ENCODE measurements at places on chromosomes 2 and 18.

GRCh38 chr2:6309415-6310255, 556.1 kb downstream of the CMPK2 start:
- DNase-seq, result no peak

DNA sequence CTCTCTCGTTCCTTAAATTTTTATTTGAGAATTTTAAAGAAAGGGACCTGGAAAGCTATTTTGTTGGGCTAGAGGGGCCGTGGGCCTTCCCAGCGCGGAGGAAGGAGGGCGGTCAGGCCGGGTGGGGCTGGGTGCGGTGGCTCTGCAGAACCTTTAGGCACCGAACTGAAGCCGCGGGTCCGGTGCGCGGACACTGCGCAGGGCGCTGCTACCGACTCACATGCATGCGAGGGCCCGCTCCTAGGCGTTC, 1.6 kb upstream of the TWIST2 start:
- DNase-seq, result no peak

DNA sequence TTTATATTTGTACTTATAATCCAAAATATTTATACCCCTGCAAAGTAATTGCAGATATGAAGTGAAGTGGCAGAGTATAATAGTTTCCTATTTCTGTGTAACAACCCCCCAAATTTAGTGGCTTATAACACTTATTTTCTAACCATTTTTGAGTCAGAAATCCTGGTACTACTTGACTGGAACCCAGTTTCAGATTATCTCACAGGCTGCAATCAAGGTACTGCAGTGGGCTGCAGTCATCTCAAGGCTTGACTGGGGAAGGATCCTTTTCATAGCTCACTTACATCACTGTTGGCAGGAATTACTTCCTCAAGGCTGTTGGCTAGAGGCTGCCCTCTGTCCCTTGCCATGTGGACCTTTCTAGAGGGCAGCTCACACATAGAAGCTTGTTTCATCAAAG, 558.2 kb upstream of the PKDCC start:
- DNase-seq, result no peak

DNA sequence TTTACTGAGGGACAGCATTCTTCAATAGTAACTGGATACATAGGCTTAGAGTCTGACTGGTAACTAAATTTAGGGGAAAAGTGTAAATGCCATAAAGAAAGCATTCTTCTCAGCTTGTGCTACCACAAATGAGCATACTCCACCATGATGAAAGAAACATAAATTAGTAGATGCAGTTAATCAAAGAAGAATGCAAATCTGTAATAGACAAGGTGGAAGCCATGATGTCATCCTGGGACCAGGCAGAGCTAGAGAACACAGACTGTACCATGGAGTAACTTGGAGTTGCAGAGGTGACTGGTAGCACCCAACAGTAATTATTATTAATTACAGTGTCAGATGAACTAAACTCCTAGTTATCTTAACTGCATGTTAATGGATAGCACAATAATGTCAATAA, 51.7 kb downstream of the RBKS start:
- no peak for DNase-seq

DNA sequence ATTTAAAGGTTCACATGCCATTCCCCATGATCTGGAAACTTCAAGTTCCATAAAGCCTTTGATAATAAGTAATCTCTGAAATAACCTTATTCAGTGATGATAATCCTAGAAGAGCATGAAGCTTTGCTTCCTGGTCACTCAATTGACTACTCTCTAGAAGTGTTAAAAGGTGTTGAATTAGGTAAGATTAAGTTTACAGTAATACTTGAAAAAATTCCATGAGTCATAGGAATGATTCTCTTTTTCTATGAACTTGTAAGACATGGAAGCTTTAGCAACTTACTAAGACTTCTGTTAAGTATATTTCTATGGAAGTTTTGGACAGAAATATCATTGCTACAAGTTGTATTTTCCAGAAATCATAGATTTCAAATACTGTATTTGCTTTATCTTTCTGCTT, 100.6 kb downstream of the MYO1B start:
- no peak for DNase-seq

GRCh38 chr18:77967071-77967470, 717.4 kb downstream of the GALR1 start:
- DNase-seq, result no peak

DNA sequence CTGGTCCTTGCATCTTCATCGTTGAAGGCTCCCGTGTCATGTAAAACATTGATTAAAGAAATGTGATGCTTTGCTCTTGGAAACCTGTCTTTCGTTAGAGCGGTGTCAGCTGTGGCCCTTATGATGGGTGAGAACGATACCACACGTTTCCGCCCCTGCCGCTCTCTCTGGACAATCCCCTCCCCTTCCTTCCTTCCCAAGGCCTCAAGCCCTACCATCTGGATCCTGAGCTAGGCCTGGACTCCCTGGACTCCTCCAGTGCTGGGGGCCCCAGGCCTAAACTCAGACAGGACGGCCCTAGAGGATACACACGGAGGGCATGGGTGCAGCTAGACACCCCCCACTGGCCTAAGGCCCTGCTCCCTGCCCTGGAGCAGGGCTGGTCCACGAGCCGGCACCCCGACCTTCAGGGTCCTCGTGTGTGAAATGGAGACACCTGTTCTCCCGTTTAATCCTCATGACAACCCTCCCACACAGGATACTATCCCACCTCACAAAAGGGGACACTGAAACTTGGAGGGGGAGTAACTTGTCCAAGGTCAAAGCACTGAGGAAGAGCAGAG, 13.2 kb downstream of the BIN1 start:
- no peak for DNase-seq

GRCh38 chr18:809985-810642, 1.9 kb downstream of the YES1 start:
- no peak for DNase-seq

GRCh38 chr2:70707706-70708105, 60.3 kb downstream of the ADD2 start:
- no peak for DNase-seq

DNA sequence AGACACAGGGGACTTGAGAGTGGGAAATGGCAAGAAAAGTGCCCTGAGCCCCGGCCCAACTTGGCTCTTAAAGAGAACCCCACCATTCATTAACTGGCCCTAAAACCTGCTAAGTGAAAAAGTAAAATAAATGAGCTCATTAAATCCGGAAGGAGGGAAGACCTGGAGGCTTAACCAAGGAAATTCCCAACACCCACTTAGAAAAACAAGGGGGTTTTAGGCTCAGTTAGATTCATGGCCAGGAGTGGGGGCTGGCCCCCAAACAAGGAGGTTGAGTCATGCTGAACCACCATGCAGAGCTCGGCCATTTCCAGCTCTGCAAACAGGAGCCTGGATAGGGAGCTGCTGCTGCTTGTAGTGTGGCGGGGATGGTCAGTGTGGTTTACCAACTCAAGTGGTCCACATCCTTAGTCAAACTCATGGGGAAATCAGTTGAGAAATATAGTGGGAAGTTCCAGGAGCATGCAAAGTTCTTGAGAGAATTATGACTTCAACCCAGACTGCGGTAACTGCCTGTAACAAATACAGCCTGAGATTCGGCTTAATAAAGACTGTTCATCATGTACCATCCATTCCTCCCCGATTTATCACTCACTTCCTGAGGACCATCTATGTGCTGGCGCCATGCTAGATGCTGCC, 39.7 kb upstream of the MRPL19 start:
- DNase-seq, result no peak

- no peak for DNase-seq
These were observed 332.6 kb upstream of the ACVR2A start for GRCh38 chr2:147512206-147512605.

DNA sequence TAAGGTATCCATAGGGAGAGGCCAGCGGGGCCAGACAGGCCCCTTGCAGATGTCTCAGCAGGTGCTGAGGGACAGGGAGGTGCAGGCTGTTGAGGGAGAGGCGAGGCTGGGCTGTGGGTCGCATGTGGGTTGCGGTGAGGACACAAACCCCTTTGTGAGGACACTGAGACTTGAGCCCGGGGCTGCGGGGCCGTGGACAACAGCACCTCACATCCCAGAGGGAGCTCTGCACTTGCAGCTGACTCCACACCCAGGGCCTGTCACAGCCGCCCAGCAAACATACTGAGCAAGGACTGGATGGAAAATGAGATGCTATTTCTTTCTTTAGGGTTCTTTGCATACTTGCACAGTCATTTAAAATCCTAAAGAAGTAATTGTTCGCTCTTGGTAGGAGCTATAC, 95.3 kb upstream of the NFATC1 start:
- no peak for DNase-seq
